Activated CD4-positive, alpha-beta T cell treated with anti-CD3 and anti-CD28 coated beads, Interleukin-2, amount 10 ng/mL, durations not matched to agents 24 days and 14 days (primary cell): ENCODE measurements at places on chromosomes 11 and 22. TPM values are rescaled to one million over a fixed set of nuclear protein-coding genes. Genes with fewer than 3 reads are reported as not detected.
A peak's percentile ranks its signal among the peaks of the same experiment; 100 is the strongest.

Gene MMP1
- total RNA-seq: not detected in 2 replicates

Gene OR10A3
- not detected in 2 replicates for total RNA-seq

DNA sequence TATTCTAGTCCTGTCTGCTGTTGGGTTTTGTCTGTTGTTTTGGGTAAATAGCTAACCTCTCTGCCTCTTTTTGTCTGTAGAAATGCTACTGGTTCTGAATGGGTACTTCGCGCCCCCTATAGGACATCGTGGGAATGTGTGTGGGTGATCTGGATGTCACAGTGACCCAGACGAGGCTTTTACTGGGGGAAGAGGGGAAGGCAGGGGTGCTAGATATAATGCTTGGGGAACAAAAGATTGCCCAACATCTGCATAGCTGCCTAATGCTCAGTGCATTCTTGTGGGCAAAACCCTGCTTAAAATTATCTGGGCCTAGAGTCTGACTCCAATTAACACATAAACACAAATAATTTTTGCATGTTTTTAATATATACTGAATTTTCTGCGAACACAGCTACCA is 57.7 kb downstream of the BMAL1 start:
- H3K4me3 ChIP-seq: no peak overlapping the region
- peaks cover 2% of the 10 kb centered on the region for H3K36me3 ChIP-seq
- no peaks in the 10 kb centered on the region for H3K27me3 ChIP-seq
- peaks cover 53% of the 10 kb centered on the region for H3K4me1 ChIP-seq
- peak; percentile 91 for DNase-seq

- H3K4me1 ChIP-seq: no peaks in the 10 kb centered on the region
- H3K36me3 ChIP-seq: no peaks in the 10 kb centered on the region
- H3K4me3 ChIP-seq: no peak overlapping the region
- no peak for DNase-seq
- H3K27me3 ChIP-seq: peaks cover 2% of the 10 kb centered on the region
Observed at GRCh38 chr11:134559602-134559962, 147.5 kb upstream of the B3GAT1 start.

DNA sequence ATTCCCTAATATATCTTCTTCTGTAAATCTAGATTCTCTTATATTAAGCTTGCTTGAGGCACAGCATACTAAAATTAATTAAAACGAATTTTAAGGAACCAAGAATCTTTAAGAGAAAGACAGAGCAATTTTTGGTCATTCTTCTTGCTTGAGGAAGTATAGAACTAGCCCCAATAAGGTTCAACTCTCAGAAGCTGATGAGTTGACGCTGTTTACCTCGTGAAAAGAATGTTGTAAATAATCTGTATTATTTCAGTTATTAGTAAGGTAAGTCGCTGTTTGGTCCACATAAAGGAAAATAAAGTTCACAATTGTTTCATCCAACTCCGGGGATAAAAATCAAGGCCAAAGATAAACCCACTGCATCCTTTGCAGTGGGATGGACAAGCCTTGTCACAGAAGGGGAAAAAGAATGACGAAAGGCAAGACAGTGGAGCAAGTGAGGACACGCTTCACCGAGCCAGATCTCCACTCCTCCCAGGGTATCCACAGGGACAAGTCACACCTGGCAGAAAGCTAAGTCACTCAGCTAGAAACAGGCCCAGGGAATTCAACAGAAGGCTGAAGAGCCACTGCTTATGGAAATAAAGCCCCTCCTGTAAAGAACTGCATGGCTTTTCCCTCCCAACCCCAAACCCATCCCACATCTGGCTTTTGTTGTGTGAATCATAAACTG is 752 bp downstream of the POU2AF1 start:
- DNase-seq: no peak
- peaks cover 64% of the 10 kb centered on the region for H3K4me1 ChIP-seq
- H3K4me3 ChIP-seq: peak overlapping the region; percentile 93
- H3K27me3 ChIP-seq: no peaks in the 10 kb centered on the region
- H3K27ac ChIP-seq: peak overlapping the region; percentile 99

DNA sequence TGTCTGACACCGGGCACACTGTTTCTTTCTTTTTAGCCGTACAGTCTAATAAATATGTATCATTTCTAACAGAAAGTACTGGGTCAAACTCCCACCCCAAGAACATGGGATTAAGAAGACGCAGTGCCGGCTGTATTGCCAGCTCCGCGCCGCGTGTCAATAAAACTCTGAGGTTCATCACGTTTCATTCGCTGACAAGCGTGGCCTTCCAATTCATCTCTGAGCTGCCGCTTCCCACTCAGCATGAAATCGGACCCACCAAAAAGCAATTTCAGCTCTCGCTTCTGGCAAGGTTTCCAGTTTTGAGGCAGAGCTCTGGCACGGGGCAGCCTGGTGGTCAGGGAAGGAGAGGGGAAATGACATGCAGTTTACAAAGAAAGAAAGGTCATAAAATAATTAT is 819.8 kb downstream of the OPCML start:
- no peak for DNase-seq
- no peaks in the 10 kb centered on the region for H3K27me3 ChIP-seq
- no peak overlapping the region for H3K4me3 ChIP-seq
- H3K36me3 ChIP-seq: no peaks in the 10 kb centered on the region
- H3K27ac ChIP-seq: no peak overlapping the region

- no peaks in the 10 kb centered on the region for H3K4me1 ChIP-seq
- DNase-seq: no peak
- peaks cover 2% of the 10 kb centered on the region for H3K27me3 ChIP-seq
- no peak overlapping the region for H3K27ac ChIP-seq
- no peaks in the 10 kb centered on the region for H3K36me3 ChIP-seq
Observed at GRCh38 chr11:115391160-115391559, 113.1 kb downstream of the CADM1 start.

- H3K4me3 ChIP-seq: no peak overlapping the region
- peaks cover 22% of the 10 kb centered on the region for H3K4me1 ChIP-seq
- DNase-seq: no peak
- H3K27ac ChIP-seq: no peak overlapping the region
- H3K36me3 ChIP-seq: no peaks in the 10 kb centered on the region
Observed at GRCh38 chr11:75531325-75531724, 5.6 kb upstream of the GDPD5 start.

DNA sequence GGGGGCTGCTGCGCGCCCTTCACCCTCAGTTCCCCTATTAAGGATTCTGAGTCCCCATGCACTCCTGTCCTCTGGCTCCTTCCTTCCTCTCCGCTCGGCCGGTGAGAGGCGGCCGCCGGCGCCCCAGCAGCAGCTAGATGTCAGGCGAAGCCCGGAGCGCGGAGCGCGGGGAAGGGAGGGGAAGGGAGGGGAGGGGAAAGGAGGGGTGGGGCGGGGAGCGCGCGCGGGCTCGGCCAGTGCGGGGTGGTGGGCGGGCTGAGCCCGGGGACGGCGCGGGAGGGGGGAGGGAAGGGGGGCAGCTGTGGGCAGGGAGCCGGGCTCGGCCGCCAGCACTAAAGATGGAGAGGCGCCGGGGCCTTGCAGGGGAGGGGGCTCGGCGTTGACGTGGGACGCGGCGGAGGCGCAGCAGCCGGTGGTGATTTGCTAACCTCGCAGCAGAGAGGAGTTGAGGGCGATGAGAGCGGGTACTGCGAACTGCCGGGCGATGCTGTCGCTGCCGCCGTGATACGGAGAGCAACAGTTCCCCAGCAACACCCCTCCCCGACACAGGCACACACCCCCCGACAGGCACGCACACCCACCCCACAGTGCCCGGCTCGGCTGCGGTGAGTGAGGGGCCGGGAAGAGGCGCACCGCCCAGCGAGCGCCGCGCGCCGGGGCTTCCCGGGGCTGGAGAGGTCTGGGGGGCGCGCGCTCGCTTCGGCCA is at the start of gene ZBTB16:
Gene ZBTB16 (plus strand): TSS at position 434 of the 706 bp plus-strand sequence. CDS start 3,590 bp downstream, outside the sequence.
- peak; percentile 83 for DNase-seq
- peak within 1 kb of the TSS; percentile 68 for H3K27ac ChIP-seq
- H3K36me3 ChIP-seq: no peaks in the 10 kb centered on the region
- peaks cover 73% of the 10 kb centered on the region for H3K27me3 ChIP-seq

GRCh38 chr22:38191731-38192474 is 9.9 kb upstream of the MAFF start:
- H3K4me1 ChIP-seq: peaks cover 6% of the 10 kb centered on the region
- DNase-seq: no peak
- H3K27ac ChIP-seq: no peak overlapping the region
- H3K4me3 ChIP-seq: no peak overlapping the region
- no peaks in the 10 kb centered on the region for H3K36me3 ChIP-seq
- peaks cover 15% of the 10 kb centered on the region for H3K27me3 ChIP-seq
